Left lung (tissue), 14 donors: ENCODE measurements at places on chromosomes 6 and 20. TPM values are rescaled to one million over a fixed set of nuclear protein-coding genes. Genes with fewer than 3 reads are reported as not detected.

GRCh38 chr20:63890201-63890576, 4.7 kb upstream of the DNAJC5 start:
- DNase-seq: no peak

- peak; percentile 2 for DNase-seq
Measured at GRCh38 chr6:88004707-88005106, 42.9 kb upstream of the SPACA1 start.

GRCh38 chr6:49072146-49072545, 390.9 kb downstream of the MMUT start:
- DNase-seq: no peak

- no peak for DNase-seq
Measured at GRCh38 chr20:33549229-33549999, 59.5 kb downstream of the CBFA2T2 start.

Gene TFAP2B
- not detected for polyA plus RNA-seq

DNA sequence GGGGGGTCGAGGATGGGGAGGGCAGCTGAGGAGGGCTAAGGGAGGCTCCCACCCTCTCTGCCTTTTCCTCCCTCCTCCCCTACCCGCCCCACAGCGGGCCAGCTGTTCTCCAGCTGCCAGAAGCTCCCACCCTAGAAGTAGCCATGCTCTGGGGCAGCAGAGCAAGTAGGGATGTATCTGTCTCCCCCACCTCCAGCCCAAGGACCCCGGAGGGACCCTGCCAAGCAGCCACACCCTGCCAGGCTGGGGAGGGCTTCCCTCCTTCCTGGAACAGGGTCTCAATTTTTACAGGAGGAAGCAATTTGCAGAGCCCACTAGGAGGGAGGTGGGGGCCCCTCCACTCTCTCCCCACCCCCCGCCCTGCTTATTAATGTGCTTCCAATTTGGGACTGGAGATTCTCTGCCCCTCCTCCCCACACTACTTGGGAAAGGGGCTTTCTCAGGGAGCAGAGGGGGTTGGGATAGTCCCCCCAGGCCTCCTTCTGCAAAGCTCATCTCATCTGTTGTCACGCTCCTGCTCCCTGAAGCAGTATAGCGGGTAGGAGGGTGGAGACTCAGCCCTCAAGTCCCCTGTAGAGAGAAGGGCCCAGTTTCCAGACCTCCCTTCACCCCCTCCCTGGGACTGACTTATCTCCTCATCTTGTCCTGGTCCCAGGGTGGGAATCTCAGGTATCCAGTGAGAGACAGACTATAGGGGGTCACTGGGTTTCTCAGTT, 4.5 kb downstream of the TEAD3 start:
- DNase-seq: no peak

Gene GSTA1
- polyA plus RNA-seq: 3.4 TPM

DNA sequence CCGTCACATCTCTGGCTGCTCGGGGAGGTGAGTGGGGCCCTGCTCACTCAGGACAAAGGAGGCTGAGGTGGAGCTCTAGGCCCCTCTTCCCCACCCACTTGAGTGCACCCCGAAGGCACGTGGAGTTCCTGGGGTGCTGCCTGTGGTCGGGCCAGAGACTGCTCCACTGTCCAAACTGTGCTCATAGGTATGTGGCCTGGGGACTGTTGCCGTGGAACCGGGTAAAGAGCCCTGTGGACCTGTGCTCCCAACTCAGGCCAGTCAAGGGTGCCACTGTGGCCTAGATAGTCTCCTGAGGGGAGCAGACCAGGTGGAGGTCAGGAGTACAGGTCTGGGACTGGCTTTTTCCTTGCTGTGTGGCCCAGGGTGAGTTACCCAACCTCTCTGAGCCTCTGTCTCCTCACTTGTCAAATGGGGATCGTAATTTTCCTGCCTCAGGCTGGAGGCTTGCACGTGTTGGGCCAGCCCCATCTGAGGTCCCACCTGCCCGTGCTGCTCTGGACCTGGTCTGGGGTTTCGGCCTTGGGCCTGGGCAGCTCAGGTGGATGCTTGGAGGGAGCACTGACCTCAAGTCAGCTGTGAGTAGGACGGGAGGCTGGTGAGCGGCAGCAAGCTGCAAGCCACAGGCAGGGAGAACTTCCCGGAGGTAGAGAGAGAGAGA, 12.4 kb upstream of the NPBWR2 start:
- DNase-seq: no peak

Gene CNR1
- polyA plus RNA-seq: 0.14 TPM

- no peak for DNase-seq
Measured at GRCh38 chr6:52132292-52132691, 44.9 kb upstream of the PKHD1 start.

DNA sequence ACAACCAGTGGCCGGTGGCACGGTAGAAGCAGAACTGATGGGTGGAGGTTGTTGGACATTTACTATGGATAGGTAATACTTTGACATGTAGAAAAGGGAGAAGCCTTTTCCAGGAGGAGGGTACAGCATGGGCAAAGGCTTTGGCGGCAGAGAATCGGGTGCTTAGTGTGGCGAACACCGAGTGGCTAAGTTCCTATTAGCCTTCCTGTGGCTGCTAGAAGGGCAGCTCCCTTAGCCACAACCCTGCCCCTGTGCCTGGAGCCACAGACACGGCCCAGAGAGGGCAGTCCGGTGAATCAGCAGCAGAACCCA, 37.9 kb upstream of the TGM2 start:
- DNase-seq: no peak

- DNase-seq: no peak
Measured at GRCh38 chr20:37395921-37396415, 50.0 kb downstream of the SRC start.

DNA sequence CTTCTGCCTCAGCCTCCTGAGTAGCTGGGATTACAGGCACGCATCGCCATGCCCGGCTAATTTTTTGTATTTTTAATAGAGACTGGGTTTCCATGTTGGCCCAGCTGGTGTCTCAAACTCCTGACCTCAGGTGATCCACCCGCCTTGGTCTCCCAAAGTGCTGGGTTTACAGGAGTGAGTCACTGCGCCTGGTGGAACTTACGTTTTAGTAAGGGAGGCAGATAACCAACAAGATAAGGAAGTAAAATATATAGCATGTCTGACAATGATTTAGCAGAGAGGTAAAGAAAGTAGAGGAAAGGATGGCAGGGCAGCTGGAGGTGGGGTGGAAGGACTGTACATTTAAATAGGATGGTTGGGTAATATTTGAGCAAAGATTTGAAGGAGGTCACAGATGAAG, 12.8 kb upstream of the MYMX start:
- DNase-seq: no peak

Gene COL19A1
- 0.70 TPM for polyA plus RNA-seq

GRCh38 chr6:126767711-126768110, 350.8 kb upstream of the RSPO3 start:
- DNase-seq: no peak
